Thoracic aorta (tissue), 2 donors: ENCODE measurements at places on chromosomes 4 and X. TPM values are rescaled to one million over a fixed set of nuclear protein-coding genes. Genes with fewer than 3 reads are reported as not detected.

Gene TMSB15A
- total RNA-seq, result not detected

Gene F9
- not detected for total RNA-seq

Gene PRSS12
- total RNA-seq, result 0.14 TPM

Gene LUZP4
- not detected for total RNA-seq

Gene IL2
- total RNA-seq, result not detected

Gene USP46
- 15.5 TPM for total RNA-seq

Gene AADAT
- 13.5 TPM for total RNA-seq

Gene CT45A7
- total RNA-seq, result not detected

Gene FGF13
- 18.3 TPM for total RNA-seq

Gene GPR78
- total RNA-seq, result not detected

Gene EDA2R
- 8.5 TPM for total RNA-seq

Gene IL9R
- 0.14 TPM for total RNA-seq

Gene EDNRA
- total RNA-seq, result 10.8 TPM

Gene GABRB1
- not detected for total RNA-seq

Gene MFAP3L
- total RNA-seq, result 11.4 TPM

Gene SLC30A9
- total RNA-seq, result 59.2 TPM

Gene CYBB
- total RNA-seq, result 38.7 TPM

Gene DMRTC1B
- not detected for total RNA-seq
